ENCODE measurements at places on chromosomes 11 and 22.

GRCh38 chr11:101034076-101034475 is 95.5 kb downstream of the PGR start:
- DNase-seq, result peak; percentile 70

DNA sequence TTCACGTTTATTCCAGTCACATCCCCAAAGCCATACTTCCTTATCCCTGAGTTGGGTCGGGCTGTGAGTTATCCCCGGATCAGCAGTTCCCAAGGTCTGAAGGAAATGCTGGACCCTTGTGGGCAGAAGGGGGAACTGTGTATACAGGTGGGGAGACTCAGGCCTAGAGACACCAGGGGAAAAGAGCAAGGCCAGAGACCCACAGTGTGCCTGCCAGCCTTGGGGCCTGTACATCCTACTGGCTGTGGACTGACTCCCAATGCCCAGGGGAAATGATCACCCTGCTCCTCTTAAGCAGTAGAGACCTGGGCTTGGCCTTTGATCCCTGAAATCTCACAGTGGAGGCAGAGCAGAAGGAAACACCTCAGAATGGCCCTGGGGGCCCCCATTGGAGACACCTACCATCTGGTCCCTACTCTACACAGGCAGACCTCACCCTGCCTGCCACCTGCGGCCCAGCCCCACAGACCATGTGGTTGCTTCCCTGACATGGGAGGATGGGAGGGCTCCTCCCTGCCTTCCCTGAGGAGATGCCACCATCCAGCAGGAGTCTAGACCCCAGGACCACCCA is 1.3 kb downstream of the SELENOM start:
- no peak for DNase-seq

DNA sequence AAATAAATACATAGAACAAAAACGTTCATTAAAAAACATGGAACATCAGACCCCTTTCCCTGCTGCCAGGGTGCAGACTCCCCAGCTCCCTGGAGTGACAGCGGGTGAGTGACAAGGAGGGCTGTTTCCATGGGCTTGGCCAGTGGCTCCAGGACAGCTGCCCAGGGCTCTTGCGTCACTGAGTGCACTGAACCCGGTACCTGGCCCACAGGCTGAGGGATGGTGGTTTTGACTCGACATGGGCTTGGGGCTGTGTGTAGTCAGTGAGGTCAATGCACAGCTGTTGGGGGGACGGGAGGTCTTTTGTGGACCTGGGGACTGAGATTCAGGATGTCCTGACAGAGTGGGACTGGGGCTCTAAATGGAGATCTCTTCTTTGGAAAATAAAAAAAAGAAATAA is 142.1 kb upstream of the B3GAT1 start:
- DNase-seq, result no peak

- no peak for DNase-seq
Measured at GRCh38 chr11:19826606-19827005, 114.0 kb downstream of the NAV2 start.

- no peak for DNase-seq
Measured at GRCh38 chr11:121152764-121153163, 51.7 kb downstream of the TECTA start.

DNA sequence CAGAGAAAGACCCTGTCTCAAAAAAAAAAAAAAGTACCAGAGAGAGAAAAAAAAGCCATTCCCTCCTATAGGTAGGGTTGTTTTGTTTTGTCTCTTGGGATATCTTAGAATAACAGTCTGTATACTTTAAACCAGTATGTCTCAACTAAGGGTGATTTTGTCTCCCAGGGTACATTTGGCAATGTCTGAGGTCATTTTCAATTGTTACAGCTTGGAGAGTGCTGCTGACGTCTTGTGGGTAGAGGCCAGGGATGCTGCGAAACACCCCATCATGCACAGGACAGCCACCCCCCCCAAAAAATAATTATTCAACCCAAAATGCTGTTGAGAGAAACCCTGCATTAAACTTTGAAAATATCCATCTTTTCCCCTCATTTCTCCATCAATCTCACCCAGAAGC is 56.1 kb upstream of the CRTAM start:
- no peak for DNase-seq

GRCh38 chr11:25691959-25692358 is 640.0 kb upstream of the ANO3 start:
- DNase-seq, result no peak

GRCh38 chr11:11806586-11806985 is 35.2 kb upstream of the USP47 start:
- DNase-seq, result no peak

DNA sequence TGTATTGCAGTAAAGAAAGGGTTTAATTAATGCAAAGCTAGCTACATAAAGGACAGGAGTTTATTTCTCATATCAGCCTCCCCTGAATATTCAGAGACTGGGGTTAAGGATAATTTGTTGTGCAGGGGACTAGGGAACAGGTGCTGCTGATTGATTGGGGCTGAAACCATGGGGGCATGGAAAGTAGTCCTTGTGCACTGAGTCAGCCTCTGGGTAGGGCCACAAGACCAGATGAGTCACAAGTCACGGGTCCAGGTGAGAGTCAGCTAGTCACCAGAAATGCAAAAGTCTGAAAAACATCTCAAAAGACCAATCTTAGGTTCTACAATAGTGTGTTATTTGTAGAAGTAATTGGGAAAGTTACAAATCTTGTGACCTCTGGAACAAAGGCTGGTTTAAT is 32.9 kb upstream of the SYT13 start:
- no peak for DNase-seq

- DNase-seq, result no peak
Measured at GRCh38 chr22:46824344-46824909, 62.0 kb downstream of the TBC1D22A start.

DNA sequence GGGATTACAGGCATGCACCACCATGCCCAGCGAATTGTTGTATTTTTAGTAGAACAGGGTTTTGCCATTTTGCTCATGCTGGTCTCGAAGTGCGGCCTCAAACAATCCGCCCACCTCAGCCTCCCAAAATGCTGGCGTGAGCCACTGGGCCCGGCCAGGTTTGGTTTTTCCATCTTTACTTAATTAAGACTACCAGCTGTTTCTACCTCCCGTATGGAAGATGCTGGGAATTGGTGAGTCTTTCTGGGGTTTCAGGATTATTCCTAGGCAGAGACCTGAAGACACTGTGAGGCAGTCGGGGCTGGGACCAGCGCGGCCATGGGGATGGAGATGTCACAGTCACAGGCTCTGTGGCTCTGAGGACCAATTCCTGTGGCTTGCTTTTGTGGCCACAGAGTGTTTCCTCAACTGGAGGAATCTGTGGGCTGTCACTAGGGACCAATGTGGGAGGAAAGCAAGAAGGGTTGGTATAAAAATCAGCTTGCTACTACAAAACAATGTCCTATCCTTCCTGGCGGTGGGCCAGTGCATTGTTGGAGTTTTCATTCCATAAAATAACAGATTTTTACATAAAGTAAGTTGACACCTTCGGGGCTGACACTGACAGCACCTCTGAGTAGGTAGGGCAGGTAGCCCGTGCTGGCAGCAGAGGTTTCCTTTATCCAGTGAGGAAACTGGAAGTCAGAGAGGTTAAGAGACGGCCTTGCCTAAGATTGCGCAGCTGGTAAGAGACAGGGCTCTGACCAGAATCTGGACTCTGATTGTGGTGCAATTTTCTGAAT is 8.4 kb upstream of the FTH1 start:
- no peak for DNase-seq

- no peak for DNase-seq
Measured at GRCh38 chr11:55673860-55674259, 11.9 kb downstream of the OR4C6 start.

GRCh38 chr11:115421352-115421991 is 82.7 kb downstream of the CADM1 start:
- DNase-seq, result no peak

GRCh38 chr11:92859156-92859690 is 110.2 kb upstream of the MTNR1B start:
- DNase-seq, result no peak

GRCh38 chr11:35398881-35399280 is 20.5 kb downstream of the SLC1A2 start:
- DNase-seq, result no peak

GRCh38 chr11:833114-833791 is 501 bp downstream of the CD151 start:
- DNase-seq, result peak; percentile 73

- DNase-seq, result no peak
Measured at GRCh38 chr22:23684561-23685031, 6.2 kb upstream of the RGL4 start.

GRCh38 chr11:61272731-61273130 is 22.4 kb downstream of the VWCE start:
- DNase-seq, result no peak

GRCh38 chr22:47593291-47593690 is 830.8 kb downstream of the TBC1D22A start:
- DNase-seq, result no peak

GRCh38 chr11:128694618-128695481 is 978 bp downstream of the FLI1 start:
- no peak for DNase-seq

- no peak for DNase-seq
Measured at GRCh38 chr11:70631624-70632047, 233.3 kb downstream of the CTTN start.

DNA sequence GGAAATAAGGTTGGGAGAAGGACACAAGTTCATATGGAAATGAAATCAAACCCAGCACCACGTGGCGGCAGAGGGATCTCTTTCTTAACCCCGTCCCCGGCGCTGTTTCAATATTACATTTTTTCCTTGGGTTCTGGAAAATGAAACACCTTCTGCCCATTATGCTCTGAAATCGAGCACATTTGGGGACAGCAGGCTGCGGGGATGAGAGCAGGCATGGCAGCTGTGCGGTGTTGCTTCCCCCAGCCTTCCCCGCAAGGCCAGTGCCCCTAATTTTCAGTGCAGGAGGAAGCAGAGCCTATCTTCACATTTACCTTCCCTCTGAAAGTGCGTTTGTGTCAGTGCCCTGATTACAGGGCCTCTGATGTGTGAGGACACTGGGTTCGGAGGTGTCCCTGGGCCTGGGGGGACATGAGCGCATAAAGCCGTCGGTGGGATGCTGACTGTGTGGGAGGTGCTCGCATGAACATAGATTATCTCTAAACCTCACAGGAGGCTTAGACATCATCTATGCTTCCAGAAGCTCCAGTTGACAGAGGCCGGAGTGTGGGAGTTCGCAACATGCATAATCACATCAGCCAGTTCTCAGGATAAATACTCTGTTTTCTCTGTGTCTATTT is 921.3 kb downstream of the BRD1 start:
- DNase-seq, result no peak

DNA sequence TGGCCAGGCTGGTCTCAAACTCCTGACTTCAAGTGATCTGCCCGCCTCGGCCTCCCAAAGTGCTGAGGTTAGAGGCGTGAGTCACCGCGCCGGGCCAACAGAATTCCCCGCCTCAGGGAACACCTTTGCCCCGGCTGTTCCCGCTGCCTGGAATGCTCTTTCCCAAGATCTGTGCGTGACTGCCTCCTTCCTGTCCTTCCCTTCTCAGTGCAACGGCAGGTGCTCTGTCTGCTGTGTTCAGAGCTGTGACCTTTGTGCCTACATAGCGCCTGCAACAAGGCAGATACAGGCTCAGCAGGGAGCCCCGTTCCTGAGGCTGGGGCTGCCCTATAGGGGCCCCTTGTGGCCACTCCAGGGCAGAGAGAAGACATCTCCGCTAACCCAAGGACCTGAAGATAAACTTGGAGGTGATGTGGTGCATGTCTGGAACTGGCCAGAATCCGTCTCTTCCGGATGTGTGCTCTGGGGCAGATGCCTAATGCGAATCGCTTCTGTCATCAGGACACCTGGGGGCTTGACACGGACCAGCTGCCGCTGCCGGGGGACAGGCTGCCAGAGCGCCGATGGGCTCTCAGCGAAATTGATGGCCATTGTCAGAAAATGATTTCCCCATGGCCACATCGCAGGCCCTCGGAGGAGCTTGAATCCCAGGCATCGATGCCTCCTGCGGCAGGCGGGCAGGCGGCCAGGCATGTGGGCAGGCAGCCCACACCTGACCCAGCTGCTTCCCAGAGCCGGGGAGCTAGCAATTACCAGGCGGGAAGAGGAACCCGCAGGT is 43.5 kb upstream of the TCF20 start:
- peak; percentile 45 for DNase-seq

- DNase-seq, result no peak
Measured at GRCh38 chr11:126518071-126518971, 162.8 kb downstream of the ST3GAL4 start.

DNA sequence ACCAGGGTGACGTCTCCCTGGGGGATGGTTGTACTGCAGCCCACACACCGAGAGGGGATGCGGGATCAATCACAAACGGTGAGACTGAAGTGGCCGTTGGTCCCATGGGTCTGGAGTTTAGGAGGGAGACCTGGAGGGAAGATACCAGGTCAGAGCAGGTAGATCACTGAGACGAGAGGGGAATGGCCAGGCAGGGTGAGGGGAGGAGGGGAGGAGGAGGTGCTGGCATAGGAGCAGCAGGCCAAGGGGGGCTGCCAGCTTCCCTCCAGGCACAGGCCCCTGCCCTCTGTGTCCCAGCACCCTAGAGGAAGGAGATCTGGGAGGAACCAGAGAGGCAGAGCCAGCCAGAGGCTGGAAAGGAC is 7.0 kb downstream of the MAPK8IP2 start:
- DNase-seq, result no peak

GRCh38 chr11:46280706-46281105 is 3.2 kb downstream of the CREB3L1 start:
- no peak for DNase-seq

DNA sequence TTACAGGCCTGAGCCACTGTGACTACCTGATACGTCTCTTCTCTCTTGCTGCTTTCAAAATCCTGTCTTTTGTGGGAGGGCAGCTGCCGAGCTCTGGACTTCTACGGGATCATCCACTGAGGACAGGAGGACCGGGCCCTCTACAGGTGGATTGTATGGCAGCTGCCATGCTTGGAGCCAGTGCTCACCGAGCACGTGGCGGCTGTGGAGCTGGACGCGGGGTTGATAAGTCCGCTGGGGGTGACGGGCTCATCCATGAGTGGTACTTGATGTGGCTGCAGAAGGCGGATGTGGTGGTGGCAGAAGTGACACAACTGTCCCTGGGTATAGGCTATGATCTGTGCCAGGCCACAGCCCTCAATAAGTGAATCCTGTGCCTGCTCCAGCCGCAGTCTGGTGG is 1.8 kb upstream of the CYP2D6 start:
- DNase-seq, result no peak

GRCh38 chr11:76637491-76638269 is 32.9 kb downstream of the LRRC32 start:
- DNase-seq, result peak; percentile 78

DNA sequence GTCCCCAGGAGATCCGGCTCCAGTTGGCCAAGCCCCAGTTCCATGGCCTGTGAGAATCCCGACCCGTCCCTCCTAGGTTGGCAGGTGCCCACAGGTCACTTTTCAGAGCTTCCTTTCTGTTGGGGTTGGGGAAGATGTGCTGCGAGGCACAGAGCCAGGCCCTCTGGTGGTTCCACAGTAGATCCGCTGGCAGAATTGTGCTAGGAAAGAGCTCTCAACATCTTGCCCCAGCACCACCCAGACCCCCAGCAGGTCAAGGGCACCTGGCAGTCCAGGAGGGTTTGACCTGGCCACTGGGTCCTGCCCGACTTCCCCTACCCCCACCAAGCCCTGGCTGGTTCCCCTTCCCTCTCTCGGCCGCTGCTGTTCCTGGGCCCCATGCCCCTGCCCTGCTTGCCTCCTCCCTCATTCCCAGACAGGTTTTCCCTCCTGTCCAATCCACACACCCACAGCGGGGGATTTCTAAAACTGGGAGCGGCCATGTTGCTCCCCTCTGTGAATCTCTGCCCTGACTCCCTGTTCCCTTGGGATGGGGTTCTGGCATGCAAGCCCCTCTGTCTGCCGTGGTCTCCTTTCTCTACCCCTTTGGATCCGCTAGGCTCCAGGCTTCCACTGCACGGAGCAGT is 26.2 kb upstream of the GCAT start:
- no peak for DNase-seq

GRCh38 chr22:49466878-49467595 is 360.6 kb downstream of the BRD1 start:
- DNase-seq, result no peak

GRCh38 chr11:18468961-18469360 is 13.3 kb downstream of the LDHAL6A start:
- DNase-seq, result no peak

All from left ventricle myocardium inferior (tissue), 1 donor.